Jurkat, Clone E6-1 (cell line): ENCODE measurements at places on chromosomes 1 and 21.
A peak's percentile ranks its signal among the peaks of the same experiment; 100 is the strongest.

- DNase-seq = no peak
Observed at GRCh38 chr1:67784545-67785186, 48.6 kb downstream of the GNG12 start.

DNA sequence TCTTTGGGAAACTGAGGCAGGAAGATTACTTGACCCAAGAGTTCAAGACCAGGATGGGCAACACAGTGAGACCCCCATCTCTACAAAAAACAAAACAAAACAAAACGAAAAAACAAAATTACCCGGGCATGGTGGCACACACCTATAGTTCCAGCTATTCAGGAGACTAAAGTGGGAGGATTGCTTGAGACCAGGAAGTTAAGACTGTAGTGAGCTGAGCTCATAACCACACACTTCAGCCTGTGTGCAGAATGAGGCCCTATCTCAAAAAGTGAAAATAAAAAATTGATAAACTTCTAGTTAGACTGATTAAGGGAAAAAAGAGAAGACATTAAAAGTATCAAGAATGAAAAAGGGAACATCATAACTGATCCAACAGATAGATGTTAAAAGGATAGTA is 154.0 kb downstream of the RHOU start:
- no peak for DNase-seq

- no peak for DNase-seq
Observed at GRCh38 chr21:44626262-44626661, 631 bp upstream of the KRTAP10-9 start.

DNA sequence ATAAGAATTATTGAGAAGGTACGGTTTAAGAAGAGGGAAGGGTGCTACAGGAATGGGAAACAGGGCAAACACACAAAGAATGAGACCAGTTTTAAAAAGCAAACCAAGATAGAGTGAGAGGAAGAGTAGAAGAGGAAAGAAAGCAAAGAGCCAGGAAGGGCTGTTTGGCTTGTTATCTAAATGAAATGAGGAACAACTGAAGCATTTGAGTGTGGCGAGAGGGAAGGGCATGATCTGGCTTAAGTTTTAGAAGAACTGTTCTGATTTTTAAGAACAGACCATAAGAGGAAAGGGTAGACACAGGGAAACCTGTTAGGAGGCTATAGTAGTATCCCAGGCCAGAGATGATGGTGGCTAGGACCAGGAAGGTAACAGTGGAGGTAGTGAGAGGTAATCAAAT is 73.8 kb downstream of the TUT4 start:
- no peak for DNase-seq

GRCh38 chr21:18041012-18041411 is 203.6 kb upstream of the CHODL start:
- DNase-seq = peak; percentile 36

DNA sequence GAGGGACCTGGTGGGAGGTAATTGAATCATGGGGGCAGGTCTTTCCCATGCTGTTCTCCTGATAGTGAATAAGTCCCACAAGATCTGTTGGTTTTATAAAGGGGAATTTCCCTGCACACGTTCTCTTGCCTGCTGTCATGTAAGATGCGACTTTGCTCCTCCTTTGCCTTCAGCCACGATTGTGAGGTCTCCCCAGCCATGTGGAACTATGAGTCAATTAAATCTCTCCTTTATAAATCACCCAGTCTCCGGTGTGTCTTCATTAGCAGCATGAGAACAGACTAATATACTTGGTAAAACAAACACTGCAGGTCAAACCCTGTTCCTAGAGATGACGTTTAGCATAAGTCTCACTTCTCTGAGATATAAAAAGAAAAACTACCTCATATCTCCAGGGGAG is 148.3 kb downstream of the MATN1 start:
- no peak for DNase-seq

DNA sequence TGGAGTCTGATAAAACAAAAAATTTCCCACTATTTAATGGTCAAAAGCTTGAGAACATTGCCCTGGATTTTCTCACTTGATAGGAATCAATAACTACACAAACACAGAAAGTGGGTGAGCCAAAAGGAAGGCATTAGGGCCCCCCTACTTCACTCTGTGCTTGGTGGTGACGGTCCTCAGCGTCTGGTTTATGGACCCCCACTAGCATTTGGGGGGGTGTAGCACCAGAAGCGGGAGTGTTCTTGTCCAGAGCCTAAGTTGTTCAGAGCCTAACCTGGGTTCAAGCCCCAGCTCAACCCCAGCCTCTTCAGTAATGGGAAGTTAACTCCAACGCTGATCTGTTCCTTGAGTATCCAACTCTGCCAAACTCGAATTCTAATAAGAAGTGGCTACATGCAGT is 33.1 kb downstream of the STPG1 start:
- no peak for DNase-seq

GRCh38 chr1:70767377-70767776 is 280.2 kb downstream of the PTGER3 start:
- DNase-seq = no peak

DNA sequence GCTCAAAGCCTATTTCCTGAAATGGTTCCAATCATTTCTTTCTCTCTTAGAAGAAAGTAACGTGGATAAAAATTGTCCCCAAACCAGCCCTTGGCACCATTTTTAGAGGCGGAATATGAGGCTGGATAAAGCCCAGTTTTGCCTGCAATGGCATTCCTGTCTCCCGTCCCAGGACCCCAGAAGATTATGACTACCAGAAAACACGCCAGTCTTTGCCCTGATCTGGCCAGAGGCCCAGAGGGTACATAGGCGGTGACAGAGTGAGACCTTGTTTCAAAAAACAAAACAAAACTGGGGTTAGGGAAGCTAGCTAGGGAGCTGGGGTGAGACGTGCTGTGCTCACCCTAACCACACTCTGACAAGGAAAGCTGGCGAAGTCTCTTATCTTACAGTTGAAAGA is at the start of gene AADACL4:
Gene AADACL4 (plus strand): TSS at position 301 of the 400 bp plus-strand sequence. CDS start 462 bp downstream, outside the sequence.
- no peak for DNase-seq

DNA sequence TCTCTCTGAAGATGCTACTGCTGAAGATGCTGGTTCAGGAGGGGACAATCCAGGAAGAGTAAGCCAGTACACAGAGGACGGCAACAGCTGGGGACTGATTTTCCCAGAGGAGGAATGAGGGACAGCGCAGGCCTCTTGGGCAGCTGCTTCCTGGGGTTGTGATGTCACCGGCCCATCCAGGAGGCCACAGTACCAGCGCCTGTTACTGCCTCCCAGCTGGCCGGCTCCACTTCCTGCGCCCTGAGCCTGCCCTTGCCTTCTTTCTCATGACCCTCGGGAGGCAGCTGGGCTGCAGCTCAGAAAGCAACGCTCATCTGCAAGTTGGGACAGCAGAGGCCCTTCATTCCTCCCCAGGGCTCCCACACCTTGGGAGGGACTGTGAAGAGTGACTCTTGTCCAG is 21.9 kb upstream of the ID3 start:
- no peak for DNase-seq

GRCh38 chr1:119318466-119319309 is 49.9 kb upstream of the HAO2 start:
- DNase-seq = no peak

DNA sequence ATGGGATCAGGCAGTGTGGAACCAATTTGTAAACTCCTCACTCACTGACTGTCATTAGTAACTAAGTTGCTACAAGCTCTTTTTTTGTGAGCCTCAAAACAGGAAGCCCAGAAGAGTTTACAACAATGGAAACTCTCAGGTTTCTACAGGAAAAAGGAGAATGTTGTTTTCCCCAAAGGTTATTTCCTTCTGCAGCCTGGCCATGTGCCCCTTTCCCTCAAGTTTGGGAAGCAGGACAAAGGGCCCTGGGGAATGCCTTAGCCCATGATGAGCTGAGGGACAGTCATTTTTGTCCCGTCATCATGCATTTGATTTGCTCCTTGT is 395.9 kb downstream of the KIF26B start:
- no peak for DNase-seq

GRCh38 chr1:176566004-176566975 is 103.3 kb downstream of the PAPPA2 start:
- no peak for DNase-seq

- DNase-seq = no peak
Observed at GRCh38 chr21:28540514-28540913, 452.2 kb downstream of the LTN1 start.
